ENCODE measurements at places on chromosomes 12 and 14.
A peak's percentile ranks its signal among the peaks of the same experiment; 100 is the strongest.

GRCh38 chr12:105420659-105421240 lies 90.3 kb downstream of the C12orf75 start:
- DNase-seq: peak; percentile 72

DNA sequence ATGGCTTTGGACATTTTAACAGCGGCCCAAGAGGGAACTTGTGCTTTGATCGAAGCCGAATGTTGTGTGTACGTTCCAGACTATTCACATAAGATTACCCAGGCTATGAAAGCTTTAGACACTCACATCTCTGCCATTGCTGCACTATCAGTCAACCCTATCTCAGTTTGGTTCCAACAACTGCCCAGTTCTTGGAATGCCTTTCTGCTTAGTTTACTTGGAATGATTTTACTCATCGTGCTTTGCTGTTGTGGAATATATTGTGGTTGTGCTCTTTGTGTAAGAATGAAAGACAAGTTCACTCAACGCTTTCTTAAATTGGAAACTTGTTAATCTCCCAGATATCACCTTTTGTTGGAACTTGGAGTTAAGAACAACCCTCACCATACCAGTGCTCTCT lies 498.2 kb downstream of the GLT1D1 start:
- DNase-seq: no peak

- DNase-seq: no peak
Measured at GRCh38 chr12:93853698-93854478, 176.7 kb downstream of the CRADD start.

DNA sequence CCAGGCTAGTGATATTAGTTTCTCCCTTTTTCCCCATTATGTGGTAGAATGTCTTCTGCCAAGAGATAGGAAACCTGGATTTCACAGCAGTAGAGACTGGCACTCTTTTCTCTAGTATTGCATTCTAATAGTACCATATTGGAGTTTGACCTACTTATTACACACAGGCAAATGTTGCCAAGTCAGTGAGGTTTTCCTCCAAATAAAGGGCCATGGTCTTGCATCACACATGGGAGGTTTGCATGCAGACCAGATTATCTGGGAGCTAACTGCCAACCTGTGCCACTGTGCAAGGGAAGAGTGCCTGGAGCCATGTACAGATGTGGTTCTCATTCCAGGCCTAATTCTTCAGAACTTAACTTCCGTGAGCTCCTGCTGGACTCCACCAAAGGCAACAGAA lies 113.3 kb downstream of the ANO6 start:
- DNase-seq: no peak

- DNase-seq: no peak
Measured at GRCh38 chr14:106840258-106840657, 1313.9 kb downstream of the TMEM121 start.

DNA sequence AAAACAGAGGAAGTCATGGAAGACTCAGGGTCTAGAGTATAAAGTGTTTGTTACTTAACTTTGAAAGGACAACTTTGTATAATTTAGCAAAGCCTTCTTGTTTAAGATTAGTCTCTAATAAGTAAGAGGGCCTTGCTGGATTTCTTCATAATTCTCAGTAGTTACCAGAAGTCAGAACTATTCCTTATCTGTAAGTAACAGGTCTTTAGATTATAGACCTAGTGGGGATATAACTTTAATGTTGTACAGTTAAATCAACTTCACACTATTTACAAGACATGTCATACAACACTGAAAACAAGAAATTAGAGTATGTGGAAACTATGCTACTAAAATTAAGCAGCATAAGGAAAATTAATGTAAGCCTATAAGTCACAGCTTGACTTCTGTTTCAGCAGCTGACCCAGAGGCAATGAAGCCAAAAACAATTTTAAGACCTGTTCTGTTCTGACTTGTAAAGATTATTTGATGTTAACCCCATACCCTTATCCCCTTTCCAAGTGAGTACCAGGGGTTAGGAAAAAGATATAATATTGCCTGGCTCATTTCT lies 398.3 kb downstream of the RAD51B start:
- DNase-seq: no peak

DNA sequence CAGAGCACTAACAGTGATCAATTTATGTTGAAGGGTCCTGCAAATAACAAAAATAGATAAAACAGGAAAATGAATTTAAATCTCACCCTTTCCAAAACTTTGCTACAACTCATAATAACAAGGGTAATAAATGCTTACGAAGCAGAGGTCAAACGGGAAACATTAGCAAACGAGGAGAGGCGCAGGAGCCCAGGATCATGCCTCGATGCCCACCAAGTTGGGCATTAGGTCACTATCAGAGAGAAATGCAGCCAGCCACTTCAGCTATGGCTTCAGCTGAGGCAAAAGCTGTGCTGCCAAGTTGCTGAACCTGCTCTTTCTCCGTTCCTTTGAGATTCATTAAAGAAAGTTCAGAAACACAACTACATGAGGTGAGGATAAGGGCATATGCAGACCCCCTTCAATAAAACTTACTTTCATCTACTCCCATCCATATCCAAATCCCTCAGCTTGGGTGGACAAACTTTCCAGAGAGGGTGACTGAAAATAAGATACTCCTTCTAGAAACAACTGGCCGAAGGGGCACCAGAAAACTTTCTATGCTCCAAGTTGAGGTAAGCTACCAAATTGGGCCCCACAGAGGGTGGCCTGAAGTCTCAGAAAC lies 7.9 kb downstream of the NKX2-1 start:
- DNase-seq: no peak

DNA sequence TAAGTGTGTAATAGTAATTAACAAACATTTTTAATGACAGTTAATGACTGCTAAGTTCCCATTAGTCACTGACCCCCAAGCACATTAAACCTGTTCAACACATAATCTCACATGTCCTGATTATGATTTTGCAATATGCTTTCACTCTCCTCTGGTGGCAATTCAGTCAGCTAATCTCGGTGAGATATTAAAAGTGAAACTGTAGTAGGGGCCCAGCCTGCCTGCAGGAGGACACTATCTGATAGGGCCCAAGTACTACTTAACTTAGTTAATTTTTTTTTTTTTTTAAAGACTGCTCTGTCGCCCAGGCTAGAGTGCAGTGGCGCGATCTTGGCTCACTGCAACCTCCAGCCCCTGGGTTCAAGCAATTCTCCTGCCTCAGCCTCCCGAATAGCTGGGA lies 48.8 kb downstream of the CIT start:
- DNase-seq: no peak

GRCh38 chr14:89912221-89912620 lies 42.3 kb downstream of the EFCAB11 start:
- no peak for DNase-seq

- DNase-seq: no peak
Measured at GRCh38 chr12:100557357-100557756, 16.1 kb upstream of the GAS2L3 start.

DNA sequence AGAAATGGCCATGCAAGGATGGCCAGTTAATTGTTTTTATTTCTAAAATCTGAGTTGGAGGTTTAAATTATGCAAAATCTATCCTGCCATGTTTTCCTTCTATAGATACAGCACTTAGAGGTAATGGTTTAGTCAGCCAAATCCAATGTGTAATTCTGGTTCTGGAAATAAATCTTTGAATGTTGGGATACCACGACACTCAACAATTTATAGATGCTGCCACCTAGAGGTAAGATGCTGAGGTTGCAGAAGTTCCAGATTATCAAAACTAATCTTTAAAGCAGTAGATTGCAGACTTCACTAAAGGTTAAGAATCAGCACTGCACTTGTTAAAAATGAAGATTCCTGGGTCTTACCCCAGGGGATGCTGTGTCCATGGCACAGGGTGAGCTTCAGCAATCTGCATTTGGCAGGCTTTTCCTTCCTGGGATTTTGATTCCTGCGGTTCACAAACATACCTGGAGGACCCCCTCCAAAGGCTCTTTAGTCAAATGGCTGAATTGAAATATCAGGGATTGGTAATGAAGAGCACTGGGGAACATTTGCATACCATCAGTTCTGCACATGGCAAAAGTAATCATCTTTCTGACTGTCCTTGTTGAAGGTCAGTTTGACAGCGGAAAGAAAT lies 53.4 kb upstream of the ANO4 start:
- peak; percentile 30 for DNase-seq

DNA sequence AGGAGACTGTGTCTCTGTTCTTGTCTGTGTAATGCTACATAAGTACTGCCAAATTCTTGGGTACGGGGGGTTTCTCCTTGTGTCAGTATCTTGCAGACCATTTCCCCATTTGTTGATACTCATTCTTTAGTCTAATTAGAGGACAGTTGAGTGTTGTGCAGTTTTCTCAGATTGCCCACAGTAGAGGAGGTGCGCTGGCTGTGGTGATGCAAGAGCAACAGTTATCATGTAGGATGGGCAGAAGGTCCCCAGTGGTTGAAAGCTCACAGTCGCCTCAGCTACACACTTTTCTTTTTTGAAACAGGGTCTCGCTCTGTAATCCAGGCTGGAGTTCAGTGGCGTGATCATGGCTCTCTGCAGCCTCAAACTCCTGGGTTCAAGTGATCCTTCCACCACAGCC lies 37.8 kb upstream of the ATP2A2 start:
- no peak for DNase-seq

- no peak for DNase-seq
Measured at GRCh38 chr12:61531195-61531594, 729.0 kb upstream of the USP15 start.

DNA sequence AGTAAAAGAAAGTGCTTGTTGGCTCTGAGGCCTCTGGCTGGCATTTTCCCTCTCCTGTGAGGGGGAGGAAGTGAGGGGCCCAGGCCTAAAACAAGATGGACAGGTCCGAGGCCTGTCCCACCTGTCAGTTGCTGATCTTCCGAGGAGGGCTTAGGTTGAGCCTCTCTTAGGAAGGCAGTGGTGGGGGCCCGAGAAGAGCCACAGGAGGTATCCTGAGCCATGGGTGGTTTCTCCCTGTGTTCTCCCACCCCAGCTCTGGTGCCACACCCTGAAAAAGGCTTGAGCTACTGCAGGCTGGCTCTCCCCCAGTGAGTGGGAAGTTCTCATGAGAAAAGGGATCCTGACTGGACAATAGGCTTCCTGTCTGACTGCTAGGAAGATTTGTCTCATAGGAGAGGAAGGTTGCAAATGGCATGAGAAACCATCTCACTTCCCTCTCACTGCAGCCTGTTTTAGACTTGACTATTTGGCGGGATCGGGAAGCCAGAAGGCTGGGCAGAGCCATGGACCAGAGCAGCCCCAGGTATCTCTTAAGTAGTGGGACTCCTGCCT lies 72.1 kb upstream of the SRSF5 start:
- DNase-seq: no peak

- no peak for DNase-seq
Measured at GRCh38 chr12:66755727-66756395, 77.0 kb upstream of the GRIP1 start.

DNA sequence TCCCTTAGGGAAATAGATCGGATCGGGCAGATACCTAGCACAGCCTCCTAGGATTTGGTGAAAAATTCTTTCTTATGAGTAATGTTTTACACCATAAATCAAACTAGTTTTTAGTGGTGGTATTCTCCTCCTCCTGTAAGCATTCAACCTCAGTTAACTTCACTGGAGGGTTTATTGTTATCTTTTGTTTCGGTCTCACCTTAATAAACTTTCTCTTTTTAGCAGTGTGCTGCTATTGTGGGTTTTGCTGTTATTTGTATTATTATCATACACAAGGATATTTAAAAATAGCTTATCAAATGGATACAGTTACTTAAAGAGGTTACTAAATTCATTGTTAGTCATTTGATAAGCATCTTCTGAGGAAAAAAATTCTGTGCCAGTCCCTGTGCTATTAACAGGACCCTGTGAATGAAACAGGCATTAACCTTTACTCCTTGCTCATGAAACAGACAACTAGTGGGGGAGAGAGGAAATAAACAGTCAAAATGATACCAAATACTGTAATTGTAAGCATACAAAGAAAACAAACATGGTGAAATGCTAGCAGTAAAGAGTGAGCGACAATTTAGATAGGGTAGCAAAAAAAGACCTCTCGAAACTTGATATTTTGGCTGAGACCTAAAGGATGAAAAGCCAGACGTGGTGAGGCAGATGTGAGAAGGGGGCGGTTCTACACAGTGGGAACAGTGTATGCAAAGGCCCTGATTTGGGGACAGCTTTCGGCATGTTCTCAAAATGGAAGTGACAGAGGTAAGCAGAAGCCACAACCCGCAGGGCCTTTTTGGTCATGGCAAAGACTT lies 178.7 kb upstream of the SOX5 start:
- no peak for DNase-seq

DNA sequence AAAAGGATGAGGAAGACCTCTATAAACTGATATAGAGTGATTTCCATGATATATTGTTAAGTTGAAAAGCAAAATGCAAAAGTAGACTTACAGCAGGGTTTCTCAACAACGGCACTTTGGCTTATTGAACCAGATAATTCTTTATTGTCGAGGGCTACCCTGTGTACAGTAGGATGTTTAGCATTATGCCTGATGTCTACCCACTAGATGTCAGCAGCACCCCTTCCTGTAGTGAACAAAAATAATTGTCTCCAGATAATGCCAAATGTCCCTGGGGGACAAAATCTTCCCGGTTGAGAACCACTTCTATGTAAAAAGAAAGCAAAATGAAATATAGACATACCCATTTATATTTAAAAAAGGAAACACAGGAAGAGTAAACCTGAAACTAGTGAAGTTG lies 32.4 kb downstream of the ABCD2 start:
- DNase-seq: no peak

- no peak for DNase-seq
Measured at GRCh38 chr14:92675421-92675820, 73.0 kb downstream of the LGMN start.

DNA sequence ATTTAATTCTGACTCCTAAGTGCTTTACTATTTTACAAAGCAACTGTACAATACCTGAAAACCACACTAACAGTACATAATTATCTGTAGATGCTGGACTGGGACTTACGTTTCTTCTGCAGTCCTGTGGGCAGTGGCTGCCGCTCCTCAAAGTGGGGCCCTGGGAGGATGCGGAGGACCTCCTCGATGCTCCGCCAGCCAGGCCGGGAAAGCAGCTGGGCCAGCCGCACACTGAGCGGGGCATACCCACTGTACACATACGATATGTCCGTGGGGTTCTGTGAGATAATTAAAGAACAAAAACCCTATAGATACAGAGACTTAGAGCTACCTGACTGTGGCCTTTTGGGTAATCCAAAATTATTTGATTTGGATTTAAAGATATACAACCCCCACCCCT lies 6.8 kb upstream of the DIABLO start:
- no peak for DNase-seq

DNA sequence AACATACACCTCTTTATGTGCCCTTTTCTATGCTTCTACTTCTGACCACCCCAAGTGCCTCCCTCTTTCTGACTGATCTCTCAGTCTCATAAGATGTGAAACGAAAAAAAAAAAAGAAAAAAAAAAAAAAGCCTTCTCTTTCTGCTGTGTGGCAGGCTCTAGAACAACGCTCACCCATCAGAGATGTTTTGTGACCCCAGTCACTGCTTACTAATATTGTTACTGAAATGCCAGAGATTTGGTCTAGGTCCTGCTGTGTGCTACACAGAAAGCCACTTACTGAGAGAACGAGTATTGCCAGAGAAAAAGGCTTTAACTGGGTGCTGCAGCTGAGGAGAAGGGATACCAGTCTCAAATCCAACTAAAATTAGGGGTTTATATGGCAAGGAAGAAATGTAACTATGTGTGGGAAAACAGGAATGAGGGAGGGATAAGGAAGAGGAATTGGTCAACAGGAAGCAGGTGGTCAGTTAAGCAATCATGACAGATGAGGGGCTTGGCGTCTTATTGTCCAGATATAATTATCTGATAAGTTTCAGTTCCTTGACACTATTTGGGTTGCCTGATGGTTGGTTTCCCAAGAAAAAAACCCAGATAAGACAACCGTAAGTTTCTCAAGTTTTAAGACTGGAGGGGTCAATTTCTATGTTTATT lies 149.0 kb downstream of the NAV3 start:
- DNase-seq: no peak

Data from iPS-NIHi11 (cell line).